ENCODE measurements at places on chromosomes 5 and 9.

DNA sequence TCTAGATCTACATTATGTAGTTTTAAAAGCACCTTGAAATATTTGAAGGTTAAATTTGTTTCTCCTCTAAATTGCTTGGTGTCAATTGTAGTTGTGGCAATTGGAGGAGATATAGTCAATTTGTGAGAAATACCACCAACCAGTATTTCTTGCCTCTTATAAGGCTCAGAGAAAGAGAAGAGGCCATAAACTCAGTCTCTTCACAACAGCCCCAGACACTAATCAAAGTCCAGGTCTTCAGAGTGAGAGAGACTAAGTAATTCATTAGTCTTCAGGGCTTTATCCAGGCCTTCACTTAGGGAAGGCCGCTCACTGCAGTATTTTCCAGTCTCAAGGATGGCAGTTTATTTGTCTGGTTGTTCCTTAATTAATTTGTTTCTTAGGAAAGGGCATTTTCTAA, 168.0 kb upstream of the RGMB start:
- no peak for DNase-seq

GRCh38 chr5:16883176-16883575, 52.9 kb downstream of the MYO10 start:
- DNase-seq: no peak

- no peak for DNase-seq
These were observed 49.7 kb upstream of the ARL15 start for GRCh38 chr5:54360089-54360488.

GRCh38 chr9:132985489-132985888, 7.0 kb downstream of the GFI1B start:
- no peak for DNase-seq

GRCh38 chr5:166671811-166672210, 1619.6 kb upstream of the WWC1 start:
- DNase-seq: no peak

DNA sequence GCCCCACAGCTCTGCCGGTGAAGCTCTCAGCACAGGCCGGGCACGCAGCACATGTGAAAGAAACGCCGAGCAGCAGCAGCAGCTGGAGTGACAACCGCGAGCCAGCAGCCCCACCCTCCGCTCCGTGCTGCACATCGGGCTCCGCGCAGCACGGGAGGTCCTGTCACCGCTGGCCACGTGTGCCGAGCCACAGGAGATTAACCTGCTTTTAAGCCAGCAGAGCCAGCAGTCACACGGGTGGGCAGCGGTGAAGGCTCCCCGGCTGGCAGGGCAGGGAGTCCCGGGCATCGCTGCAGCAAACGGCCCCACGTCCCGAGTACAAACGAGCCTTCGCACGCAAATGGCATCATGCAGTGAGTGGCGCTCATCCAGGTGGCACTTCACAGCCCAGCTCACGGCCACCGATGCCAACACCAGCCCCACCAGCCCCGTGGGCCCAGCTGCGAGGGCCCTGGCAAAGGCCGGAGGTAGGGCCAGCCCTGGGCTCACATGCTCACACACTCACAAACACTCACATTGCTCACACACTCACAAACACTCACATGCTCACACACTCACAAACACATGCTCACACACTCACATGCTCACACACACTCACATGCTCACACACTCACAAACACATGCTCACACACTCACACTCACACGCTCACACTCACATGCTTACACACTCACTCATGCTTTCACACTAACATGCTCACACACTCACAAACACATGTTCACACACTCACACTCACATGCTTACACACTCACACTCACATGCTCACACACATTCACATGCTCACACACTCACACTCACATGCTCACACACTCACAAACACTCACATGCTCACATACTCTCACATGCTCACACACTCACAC, 11.1 kb downstream of the CCDC187 start:
- DNase-seq: no peak

GRCh38 chr9:68495247-68495646, 45.4 kb downstream of the TMEM252 start:
- DNase-seq: no peak

- DNase-seq: no peak
These were observed 13.9 kb upstream of the GPX8 start for GRCh38 chr5:55146080-55146479.

DNA sequence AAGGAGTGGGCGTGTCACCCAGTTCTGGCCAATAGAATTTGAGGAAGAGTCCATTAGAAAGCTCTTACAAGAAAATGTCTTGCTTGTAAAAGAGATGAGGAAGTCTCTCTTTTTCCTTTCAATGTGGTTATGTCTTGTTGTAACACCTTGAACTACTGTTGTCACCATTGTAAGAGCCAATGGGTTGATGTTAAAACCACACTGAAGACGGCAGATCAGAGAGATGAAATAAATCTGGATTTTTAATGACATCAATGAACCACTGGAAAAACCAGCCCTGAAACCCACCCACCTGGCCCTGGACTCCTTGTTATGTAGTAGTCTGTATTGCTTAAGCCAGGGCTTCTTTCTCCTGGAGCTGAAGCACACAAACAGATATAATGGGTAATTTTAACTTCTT, 83.8 kb upstream of the ERCC6L2 start:
- no peak for DNase-seq

DNA sequence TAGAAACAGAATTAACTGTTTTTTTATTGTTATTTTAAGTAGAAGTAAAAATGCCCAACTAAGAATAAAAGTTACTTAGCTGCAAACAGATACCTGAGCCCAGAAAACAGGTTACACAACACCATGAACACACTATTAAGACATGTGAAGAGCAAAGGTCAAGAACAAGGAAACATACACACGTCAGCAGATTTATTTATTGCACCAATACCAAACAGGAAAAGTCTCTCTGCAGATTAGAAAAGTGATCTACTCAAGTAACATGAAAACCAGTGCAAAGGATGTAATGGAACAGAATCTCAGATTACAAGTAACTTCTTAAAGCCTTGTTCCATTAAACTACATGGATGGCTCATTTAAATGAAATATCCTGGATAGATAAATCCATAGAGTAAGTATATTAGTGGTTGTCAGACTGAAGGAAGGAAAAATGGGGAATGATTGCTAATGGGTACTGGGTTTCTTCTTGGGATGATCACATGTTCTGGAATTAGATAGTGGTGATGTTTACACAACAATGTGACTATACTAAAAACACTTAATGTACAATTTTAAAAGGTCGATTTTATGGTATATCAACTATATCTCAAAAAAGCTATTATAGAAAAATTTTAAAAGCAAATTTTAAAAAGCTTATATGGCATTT, 6.1 kb downstream of the SAR1B start:
- DNase-seq: no peak

DNA sequence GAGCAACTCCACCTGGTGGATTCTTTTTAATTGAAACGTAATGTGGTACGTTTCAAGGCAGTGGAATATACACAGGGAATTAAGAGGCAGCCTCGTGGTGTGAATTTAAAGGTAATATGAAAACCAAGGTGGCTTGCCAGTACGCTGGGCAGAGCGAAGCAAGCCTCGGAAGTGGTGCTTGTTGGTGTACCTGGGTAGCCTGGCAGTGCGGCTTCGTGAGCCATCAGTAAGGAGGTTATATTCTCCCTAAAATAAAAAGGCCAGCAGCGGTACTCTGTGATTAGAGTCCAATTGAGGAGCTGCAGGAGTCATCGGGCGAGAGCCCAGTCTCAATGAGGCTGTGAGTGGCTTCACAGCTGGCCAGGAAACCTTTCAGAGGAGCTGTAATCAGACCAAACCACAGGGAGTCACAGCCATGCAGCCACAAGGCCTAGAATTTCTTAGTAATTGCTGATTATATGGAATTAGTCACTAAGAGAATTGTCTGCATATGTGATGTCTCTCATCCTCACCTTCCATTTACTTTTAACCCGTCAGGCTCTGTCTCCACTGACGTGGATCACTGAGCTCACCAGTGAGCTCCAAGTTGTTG, 57.7 kb downstream of the DCP2 start:
- peak; percentile 72 for DNase-seq

DNA sequence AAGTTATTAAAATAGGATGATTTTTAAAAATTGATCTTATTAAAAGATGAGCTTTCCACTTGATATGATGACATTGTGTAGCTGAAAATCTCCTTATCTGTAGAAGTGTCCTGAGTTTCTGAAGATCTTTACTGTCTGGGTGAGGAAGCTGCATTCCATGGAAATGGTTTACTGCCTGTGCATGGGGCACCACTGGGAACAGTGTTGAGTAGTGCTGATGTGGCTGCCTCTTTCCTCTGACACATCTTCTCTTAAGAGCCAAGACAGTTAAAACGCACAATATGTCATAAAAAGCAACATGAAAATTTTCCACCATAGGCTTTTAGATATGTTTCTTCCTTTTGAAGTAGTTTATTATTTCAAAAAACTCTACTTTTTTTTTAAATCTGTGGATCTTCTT, 24.6 kb downstream of the SECISBP2 start:
- DNase-seq: no peak

DNA sequence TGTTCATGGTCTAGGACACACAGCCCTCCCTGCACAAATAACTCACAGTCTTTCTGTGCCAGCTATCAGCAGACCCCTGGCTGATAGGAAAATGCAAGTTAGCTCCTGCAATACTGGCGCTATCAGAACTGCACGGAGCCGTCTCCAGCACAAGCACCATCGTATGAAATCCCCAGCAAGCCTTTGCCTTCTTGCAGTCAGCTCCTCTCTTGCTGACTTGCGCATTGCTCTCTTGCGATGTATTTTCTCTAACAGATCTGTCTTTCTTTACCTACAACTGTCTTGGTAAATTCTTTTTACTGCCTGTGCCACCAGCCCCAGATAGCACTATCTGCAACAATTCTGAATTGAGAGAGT, 25.1 kb upstream of the UGCG start:
- no peak for DNase-seq

DNA sequence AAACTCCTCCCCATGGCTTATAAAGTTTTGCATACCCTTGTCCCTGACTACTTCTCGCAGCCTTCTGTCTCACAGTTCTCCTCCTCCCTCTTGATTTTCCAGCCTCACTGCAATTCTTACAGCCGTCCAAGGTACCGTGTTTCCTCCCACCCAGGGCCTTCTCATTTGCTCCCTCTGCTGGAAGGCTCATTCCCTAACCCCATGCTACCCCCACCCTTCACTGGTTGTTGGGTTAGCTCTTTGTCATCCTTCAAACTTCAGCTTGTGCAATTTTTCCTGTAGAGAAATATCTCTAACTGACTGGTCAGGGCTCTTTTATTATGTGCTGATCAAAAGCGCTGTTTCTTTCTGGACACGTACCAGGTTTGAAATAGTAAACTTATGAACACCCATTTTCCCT, 329.2 kb downstream of the EBF1 start:
- DNase-seq: no peak

- DNase-seq: no peak
These were observed 21.3 kb downstream of the KCTD16 start for GRCh38 chr5:144191998-144192397.

DNA sequence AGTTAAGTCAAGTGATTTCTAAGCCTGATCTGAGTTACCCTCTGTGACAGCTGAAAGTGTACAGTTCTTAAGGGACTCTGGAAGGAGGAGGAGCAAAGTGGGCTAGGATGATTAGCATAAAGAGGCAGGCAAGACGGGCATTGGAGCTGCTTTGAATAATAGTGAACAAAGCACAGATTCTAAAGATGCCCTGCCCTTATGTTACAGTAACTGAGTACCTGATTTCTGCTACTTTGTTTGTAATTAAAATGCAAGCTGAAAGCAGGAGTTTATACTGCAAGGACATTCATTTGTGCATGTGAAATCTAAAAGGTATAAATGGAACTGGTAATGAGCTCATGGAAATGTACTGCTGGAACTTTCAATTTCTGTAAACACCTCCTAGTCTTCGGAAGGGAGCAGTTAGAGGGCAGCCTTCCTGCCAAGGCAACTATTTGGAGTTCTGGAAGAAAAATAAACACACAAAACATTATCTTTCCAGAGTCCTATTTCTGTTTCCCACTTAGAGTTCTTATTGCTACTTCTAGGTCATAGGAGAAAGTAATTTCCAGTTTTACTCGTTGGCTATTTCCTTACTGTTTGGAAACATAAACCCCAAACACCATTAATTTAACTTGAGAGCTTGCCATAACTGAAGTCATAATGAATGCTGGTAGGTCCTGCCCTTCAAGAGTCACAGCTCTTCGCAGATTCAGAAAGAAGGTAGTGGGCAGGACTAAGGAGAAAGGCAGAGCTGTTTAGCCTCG, at the start of gene RANBP3L:
Gene RANBP3L, minus strand, starts transcription at position 45 of the 746 bp plus-strand sequence. CDS start 486 bp downstream, outside the sequence.
- DNase-seq: no peak

- no peak for DNase-seq
These were observed 41.9 kb downstream of the CD180 start for GRCh38 chr5:67154556-67155206.

All from fibroblast of skin of left biceps (primary cell).